LHCN-M2 (cell line): ENCODE measurements at places on chromosomes 1 and 21. TPM values are rescaled to one million over a fixed set of nuclear protein-coding genes. Genes with fewer than 3 reads are reported as not detected.
A peak's percentile ranks its signal among the peaks of the same experiment; 100 is the strongest.

- DNase-seq: no peak
These were observed 1722.4 kb downstream of the PLA2G4A start for GRCh38 chr1:188551176-188551575.

PLPPR4 gene
- total RNA-seq: 0.26 and 0.34 TPM in 2 replicates

DNA sequence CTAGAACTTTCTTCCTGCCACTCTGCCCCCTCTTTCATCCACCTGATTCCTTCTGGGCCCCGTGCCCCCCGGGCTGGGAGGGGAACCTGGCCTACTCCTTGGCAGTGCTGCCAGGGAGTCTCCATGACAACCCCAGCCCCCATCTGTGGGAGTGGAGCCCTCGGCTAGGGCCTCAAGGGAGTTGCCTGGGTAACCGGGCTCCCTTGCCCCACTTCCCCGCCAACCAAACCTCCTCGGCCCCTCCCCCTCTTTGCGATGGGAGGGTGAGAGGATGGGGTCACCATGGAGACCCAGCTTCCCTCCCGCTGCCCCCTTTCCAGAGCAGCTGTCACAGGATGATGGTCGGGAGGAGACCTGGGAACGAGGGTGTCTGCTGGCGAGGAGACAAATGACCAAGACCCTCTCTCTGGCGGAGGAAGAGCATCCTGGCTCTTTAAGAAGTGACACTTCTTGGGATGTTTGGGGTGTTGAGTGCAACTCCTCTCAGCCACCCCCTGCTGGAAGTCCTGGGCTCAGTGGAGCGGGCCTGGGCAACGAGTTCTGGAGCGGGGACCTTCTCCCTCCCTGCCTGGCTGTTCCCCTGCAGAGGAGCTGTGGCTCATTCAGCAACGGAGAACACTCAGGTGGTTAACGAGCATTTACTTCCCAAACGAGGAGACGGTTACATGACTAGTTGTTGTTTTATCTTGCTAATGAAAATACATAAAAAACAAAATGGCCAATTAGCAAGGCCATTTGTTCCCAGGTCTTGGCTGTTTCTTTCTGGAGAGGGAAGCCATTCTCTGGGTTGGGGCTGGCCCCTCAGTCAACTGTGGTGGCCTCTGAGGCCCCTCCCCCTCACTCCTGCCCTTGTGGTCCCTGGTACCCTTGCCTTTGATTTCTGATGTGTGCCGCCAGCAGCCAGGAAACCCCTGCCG lies 82.8 kb downstream of the UBIAD1 start:
- no peak for DNase-seq

DNA sequence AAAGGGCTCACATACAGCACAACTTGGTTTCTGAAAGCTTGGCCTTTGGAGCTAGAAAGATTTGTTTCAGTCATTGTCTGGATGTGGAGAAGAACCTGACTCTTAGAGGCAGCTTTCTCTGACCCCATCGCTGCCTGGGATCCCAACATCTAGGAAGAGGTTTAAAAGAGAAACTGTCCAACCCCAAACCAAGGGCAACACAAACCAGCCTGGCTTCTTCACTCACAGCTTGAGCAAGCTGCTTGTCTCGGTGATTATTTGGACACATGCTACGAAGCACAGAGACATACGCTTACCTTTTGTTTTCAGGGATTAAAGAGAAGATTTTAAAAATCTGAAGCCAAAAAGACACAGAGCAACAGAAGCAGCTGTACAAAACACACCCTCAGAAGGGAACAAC lies 109.8 kb downstream of the ETS2 start:
- no peak for DNase-seq

GRCh38 chr1:89487972-89488371 lies 36.7 kb upstream of the LRRC8B start:
- no peak for DNase-seq

BEND5 gene
- total RNA-seq: 0.29 and 0.58 TPM in 2 replicates

GRCh38 chr1:114156538-114157274 lies 3.0 kb upstream of the SYT6 start:
- no peak for DNase-seq

DNA sequence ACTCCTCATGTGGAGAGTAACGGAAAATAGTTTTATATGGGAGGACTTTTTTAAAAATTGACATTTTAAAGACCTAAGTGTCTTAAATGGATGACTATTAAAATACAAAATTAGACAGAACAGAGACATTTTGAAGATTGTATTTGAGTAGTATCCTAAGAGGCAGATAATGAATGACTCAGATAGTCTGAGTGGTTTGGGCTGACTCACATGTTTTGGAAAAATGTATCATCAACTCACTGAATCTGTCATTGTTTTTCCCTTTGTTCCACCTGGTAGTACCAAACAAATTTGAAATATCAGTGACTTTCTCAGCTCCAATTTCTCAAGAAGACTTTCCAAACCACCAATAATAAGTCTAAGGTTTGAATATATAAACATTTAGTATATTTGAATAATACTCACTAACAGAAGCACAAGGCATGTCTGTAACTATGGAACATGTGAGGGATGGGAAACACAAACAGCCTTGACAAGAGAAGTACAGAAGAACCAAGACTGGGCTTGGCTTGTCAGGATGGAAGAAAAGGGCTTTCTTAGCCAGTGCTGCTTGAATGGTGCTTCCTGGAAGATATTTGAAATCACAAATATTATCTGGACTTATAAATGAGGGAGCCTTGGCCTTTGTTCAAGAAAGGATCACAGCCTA lies 90.6 kb downstream of the SGIP1 start:
- peak; percentile 86 for DNase-seq

- DNase-seq: peak; percentile 31
These were observed 32.5 kb upstream of the COL6A2 start for GRCh38 chr21:46065215-46065913.

DNA sequence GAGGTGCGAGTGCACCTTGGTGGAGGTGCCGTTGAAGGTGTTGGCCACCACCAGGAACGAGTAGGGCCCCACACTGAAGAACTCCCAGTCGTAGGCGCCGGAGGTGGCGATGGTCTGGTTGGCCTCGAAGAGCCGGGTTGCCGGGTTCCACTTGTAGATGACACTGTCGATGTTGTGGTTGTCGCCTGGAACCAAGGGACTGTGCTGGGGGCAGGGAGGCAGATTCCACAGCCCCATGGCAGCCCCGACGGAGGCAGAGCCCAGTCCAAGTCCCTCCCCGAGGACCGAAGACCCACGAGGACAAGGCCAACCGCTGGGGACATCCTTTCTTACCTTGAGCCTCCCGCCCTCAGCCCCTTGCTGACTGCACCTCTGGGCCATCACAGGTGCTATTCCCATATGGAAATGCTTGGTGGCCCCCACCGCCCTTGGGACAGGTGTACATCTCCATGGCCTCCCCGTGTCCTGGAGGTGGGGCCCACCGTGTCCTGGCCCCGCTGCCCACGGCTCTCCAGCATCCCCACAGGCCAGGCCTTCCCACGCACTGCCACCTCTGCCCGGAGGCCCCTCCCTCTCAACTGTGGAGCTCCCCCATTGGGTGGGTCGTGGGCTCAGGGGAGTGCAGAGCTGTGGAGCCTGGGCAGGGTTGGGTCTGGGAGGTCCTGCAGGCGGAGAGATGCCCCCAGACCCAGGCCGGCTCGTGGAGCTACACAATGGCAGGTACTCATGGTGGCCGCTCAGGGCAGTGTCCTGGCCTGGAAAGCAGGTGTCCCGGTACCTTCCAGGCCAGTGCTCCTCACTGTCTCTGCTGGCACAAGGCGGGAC lies 17.9 kb downstream of the KRTAP10-1 start:
- DNase-seq: no peak

DNA sequence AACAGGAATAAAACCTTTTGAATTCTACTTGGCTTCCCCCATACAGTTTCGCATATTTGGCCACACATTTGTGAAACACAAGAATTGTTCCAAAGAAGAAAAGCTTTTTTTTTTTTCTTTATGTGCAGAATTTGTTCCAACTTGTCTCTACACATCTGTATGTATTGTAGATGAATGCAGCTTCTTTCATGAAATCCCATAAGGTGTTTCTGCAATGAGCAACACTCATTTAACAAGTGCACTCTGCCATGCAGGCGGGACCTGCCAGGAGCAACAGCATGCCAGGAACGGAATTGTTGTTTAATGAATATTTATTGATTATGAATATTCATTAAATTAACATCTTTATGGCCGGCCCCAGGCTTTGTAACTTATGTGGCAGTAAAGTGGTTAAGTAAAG lies 1075.0 kb downstream of the TTLL7 start:
- no peak for DNase-seq

GRCh38 chr1:100869996-100870395 lies 24.6 kb downstream of the EXTL2 start:
- DNase-seq: no peak

CCDC17 gene
- 0.58 and 0.98 TPM in 2 replicates for total RNA-seq

RPE65 gene
- not detected in 2 replicates for total RNA-seq

MR1 gene
- total RNA-seq: 16.5 and 16.9 TPM in 2 replicates

DNA sequence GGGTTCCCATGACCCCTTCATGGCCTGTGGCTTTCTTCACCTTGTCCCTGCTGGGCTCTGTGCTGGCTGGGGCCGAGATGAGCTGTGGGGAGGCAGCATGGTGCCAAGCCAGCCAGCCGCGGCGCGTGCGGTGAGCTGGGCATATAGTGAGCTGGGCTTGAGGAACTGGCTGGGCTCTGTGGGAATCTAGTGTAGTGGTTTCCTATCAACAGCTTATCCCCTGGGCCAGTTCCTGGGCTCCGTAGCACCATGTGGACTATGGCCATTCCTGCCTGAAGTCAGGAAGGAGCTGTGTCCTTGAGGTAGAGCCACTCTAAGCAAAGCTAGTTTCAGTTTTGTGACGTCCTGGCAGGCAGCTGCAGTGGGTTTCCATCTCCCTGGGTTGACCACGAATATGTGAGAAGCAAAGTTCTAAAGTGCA lies 1.8 kb downstream of the NCMAP start:
- no peak for DNase-seq

- no peak for DNase-seq
These were observed 40.4 kb downstream of the KRTAP10-1 start for GRCh38 chr21:44499631-44500030.

GRCh38 chr1:202563818-202564217 lies 146.4 kb downstream of the SYT2 start:
- DNase-seq: no peak

DNA sequence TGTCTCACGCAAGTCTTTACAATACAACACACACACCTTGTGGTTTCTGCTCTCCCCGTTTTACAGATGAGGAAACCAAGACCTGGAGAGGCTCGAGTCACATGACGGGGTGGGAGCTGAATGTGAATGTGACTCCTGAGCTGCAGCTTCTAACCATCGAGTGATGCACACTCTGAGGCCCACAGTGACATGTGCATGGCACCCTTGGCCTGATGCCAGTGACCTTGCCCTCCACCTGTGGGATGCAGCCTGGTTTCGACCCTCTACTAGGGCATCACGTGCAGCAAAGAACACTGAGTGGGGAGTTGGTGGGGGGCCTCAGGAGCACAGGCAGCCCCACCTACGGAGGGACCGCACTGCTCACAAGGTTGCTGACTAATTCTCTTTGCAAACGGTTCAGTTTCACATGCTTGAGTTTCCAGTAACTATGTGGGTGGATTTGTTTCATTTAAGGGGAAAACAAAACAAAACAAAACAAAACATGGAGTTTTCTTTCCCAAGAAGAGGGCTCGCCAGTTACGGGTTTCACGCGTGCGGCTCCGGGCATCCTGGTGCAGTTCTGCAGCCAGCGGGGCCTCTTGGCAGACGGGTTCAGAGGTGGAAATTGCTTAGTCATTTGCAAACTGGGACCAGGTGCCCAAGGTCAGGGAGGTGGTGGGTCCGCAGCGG lies 22.9 kb downstream of the SPSB1 start:
- DNase-seq: peak; percentile 68

MRAP gene
- not detected in 2 replicates for total RNA-seq

GRCh38 chr1:196393742-196394141 lies 214.5 kb downstream of the KCNT2 start:
- peak; percentile 86 for DNase-seq

GRCh38 chr21:32496568-32496967 lies 84.1 kb downstream of the EVA1C start:
- DNase-seq: no peak

- DNase-seq: no peak
These were observed 1.3 kb downstream of the HPCA start for GRCh38 chr1:32887623-32888022.

FMO4 gene
- 2.6 and 2.8 TPM in 2 replicates for total RNA-seq

- DNase-seq: no peak
These were observed 46.7 kb downstream of the WARS2 start for GRCh38 chr1:119093721-119094120.

GRCh38 chr1:77232829-77233228 lies 13.6 kb upstream of the PIGK start:
- DNase-seq: no peak

TNFRSF9 gene
- 0.06 TPM in 1 of 2 replicates, not detected in the other for total RNA-seq

DNA sequence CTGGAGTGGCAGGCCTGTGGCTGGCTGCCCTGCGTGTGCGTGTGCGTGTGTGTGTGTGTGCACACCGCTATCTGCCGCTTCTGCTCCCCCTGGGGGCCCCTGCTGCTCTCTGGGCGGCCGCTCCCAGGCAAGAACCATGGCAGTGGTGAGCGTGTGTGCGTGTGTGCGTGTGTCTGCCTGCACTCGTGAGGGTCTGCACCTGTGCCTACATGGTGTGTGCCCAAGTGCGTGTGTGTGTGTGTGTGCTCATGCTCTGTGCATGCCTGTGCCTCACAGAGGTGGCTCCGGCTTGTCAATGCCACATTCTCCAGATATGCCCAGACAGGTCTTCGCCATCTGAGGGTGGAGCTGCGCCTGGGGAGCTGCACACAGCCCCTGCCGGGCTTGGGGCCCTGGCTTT lies 18.7 kb upstream of the PEX10 start:
- no peak for DNase-seq

RGS7 gene
- total RNA-seq: 0.11 and 0.19 TPM in 2 replicates

GRCh38 chr1:153928245-153928644 lies 5.5 kb upstream of the GATAD2B start:
- no peak for DNase-seq

- no peak for DNase-seq
These were observed 2.7 kb downstream of the PER3 start for GRCh38 chr1:7786795-7787194.

DNA sequence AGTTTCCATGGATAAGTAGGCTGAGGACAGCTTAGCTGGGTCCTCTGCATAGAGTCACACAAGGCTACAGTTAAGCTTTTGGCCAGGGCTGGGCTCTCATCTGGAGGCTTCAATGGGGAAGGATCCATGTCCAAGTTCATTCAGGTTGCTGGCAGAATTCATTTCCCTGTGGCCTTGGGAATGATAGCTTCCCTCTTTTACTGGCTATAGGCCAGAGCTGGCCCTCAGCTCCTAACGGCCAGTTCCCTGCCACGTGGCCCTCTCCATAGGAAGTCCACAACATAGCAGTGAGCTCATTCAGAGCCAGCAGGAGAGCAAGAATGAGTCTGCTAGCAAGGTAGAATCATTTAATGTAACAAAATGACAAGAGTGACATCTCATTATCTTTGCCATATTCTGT lies 15.1 kb upstream of the PODN start:
- no peak for DNase-seq

GRCh38 chr21:16302851-16303282 lies 573.1 kb downstream of the USP25 start:
- peak; percentile 18 for DNase-seq

INKA2 gene
- 6.3 and 12.5 TPM in 2 replicates for total RNA-seq

- DNase-seq: no peak
These were observed 437 bp downstream of the IFNLR1 start for GRCh38 chr1:24186711-24186992.

GRCh38 chr1:54794451-54795355 lies 6.4 kb downstream of the TTC22 start:
- DNase-seq: no peak

KIAA1614 gene
- total RNA-seq: 5.9 and 7.1 TPM in 2 replicates
